ENCODE measurements at places on chromosomes 7 and 10.

DNA sequence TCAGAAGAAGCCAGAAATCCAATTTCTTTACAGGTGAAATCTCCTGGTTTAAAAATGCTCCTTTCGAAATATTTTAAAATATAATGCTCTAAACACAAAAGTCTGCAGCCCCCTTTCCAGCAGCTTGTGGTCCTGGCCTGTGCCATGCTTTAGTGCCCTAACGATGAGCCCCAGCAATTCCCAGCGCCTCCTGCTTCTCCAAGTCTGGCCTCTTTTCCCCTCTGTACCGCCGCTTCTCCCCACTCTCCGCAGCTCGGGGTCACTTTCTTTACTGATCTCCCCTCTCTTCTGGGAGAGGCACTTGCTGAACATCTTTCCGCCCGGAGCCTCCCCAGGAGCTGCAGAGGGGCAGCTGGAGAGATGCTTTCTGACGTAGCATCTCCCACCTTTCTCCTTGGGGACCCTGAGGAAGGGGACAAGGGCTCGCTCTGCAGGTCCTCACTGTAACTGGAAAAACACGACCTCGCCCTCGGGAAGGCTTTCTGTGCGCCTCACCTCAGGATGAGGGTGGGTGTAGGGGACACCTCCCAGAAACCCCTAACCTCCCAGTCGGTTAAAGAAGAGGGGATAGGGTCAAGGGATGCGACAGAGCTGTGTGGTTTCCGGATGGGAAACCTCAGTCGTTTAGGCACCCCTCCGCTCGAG lies 565 bp upstream of the INA start:
- DNase-seq = no peak

- DNase-seq = no peak
These were observed 175.6 kb upstream of the THSD7A start for GRCh38 chr7:12007576-12007975.

GRCh38 chr7:81618396-81619014 lies 151.3 kb downstream of the HGF start:
- no peak for DNase-seq

- no peak for DNase-seq
These were observed 58.7 kb downstream of the RGS10 start for GRCh38 chr10:119483839-119484238.

GRCh38 chr7:918441-919113 lies 35.9 kb downstream of the ADAP1 start:
- DNase-seq = no peak

DNA sequence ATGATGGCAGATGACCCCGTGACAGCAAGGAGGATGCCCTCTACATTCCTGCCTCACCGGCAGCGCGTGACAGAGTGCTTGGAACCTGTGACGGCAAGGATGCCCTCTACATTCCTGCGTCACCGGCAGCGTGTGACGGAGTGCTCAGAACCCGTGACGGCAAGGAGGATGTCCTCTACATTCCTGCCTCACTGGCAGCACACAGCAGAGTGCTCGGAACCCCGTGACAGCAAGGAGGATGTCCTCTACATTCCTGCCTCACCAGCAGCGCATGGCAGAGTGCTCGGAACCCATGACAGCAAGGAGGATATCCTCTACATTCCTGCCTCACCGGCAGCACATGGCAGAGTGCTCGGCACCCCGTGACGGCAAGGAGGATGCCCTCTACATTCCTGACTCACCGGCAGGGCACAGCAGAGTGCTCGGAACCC lies 231.0 kb downstream of the DIP2C start:
- no peak for DNase-seq

- no peak for DNase-seq
These were observed 108.1 kb upstream of the FAM133B start for GRCh38 chr7:92698237-92698841.

DNA sequence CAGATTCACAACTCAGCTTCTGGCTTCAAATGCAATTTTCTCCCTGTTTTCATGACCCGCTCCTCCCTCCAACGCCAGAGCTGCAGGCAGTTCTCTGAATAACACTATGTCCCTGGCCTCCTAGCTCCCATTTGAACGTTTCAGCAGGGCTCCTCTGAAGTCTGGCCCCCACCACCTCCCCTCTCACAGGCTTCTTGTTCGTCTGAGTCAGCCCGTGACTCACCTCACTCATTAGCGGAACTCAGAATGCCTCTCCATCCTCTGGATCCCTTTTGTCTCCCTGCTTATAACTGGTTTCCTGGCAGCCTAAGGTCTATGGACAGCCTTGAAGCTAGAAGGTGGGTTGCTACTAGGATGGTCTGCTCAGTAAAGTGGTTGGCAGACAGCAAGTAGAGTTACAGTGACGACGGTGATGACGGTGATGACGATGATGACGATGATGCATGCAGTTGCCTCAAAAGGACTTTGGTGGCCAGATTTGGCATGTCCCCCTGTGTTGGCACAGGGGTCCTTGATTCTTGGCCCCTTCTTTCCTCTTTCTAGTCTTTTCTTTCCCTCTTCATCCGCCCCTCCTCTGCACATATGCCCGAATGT lies 83.3 kb upstream of the MKLN1 start:
- DNase-seq = no peak

DNA sequence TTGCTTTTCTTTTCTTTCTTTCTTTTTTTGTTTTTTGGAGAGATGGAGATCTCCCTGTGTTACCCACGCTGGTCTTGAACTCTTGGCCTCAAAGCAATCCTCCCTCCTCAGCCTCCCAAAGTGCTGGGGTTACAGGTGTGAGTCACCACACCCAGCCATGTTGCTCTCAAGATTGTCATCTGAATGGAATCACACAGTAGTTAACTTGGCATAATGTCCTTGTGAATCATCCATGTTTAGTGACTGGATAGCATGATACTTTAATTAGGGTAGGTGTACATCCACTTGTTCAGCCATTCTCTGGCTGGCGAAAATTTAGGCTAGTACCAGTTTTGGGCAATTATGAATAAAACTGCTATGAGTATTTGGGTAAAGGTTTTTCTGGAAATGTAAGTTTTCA lies 15.4 kb upstream of the GRB10 start:
- no peak for DNase-seq

- DNase-seq = peak; percentile 5
These were observed 4.6 kb downstream of the TRAPPC14 start for GRCh38 chr7:100153708-100154535.

Measured in activated naive CD4-positive, alpha-beta T cell treated with anti-CD3 and anti-CD28 coated beads for 36 hours (primary cell).